ENCODE measurements at places on chromosomes 13 and 19. TPM values are rescaled to one million over a fixed set of nuclear protein-coding genes. Genes with fewer than 3 reads are reported as not detected.

- no peak for DNase-seq
Measured at GRCh38 chr13:87661471-87661870, 9.7 kb upstream of the SLITRK5 start.

DNA sequence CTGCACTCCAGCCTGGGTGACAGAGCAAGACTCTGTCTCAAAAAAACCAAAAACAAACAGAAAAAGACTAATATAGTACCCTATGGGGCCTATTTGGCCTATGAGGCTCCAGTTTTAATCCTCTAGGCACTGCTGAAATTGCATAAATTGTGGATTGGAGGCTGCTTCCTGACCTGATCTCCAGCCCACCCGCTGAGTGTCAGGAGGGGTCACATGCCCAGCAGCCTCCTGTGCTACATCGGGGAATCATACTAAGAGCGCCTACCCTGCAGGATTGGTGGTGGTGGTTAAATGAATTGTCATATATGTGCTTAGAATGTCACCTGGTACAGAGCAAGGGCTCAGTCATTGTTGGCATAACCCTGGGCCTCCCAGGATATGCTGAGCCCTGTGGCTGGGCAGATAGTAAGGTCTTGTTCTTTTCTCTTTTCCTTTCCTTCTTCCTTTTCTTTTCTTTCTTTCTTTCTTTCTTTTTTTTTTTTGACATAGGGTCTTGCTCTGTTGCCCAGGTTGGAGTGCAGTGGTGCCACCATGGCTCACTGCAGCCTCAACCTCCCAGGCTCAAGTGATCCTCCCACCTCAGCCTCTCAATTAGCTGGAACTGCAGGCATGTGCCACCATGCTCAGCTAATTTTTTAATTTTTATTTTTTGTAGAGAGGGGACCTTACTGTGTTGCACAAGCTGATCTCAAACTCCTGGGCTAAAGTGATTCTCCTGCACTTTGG is 31.3 kb downstream of the LTBP4 start:
- DNase-seq: no peak

DNA sequence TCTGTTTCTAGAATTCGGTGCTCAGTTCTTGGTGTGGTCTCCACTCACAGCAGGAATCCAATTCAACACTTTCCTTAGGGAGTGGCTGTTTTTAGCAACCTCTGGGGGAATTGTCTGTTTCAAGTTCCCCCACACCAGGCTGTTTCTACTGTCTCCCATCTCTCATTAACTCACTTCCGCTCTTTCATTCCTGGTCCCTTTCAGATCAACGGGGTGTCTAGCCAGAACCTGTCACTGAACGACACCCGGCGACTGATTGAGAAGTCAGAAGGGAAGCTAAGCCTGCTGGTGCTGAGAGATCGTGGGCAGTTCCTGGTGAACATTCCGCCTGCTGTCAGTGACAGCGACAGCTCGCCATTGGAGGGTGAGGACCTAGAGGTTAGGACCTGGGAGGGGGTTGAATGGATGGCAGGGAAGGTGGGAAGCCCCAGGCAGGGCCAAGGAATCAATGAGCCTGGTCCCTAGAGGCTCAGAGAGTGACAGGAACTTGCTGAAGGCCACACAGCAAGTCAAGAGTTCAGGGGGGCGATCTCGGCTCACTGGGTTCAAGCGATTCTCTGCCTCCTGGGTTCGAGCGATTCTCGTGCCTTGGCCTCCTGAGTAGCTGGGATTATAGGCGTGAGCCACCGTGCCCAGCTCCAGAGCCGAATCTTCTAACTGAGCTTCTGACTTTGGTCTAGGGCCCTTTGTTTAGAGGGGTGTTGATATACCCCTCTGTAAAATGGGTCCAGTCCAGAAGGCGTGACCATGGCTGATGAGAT is 25.5 kb downstream of the TJP3 start:
- DNase-seq: peak; percentile 59

- DNase-seq: peak; percentile 87
Measured at GRCh38 chr13:99228737-99229691, 28.4 kb downstream of the UBAC2 start.

DNA sequence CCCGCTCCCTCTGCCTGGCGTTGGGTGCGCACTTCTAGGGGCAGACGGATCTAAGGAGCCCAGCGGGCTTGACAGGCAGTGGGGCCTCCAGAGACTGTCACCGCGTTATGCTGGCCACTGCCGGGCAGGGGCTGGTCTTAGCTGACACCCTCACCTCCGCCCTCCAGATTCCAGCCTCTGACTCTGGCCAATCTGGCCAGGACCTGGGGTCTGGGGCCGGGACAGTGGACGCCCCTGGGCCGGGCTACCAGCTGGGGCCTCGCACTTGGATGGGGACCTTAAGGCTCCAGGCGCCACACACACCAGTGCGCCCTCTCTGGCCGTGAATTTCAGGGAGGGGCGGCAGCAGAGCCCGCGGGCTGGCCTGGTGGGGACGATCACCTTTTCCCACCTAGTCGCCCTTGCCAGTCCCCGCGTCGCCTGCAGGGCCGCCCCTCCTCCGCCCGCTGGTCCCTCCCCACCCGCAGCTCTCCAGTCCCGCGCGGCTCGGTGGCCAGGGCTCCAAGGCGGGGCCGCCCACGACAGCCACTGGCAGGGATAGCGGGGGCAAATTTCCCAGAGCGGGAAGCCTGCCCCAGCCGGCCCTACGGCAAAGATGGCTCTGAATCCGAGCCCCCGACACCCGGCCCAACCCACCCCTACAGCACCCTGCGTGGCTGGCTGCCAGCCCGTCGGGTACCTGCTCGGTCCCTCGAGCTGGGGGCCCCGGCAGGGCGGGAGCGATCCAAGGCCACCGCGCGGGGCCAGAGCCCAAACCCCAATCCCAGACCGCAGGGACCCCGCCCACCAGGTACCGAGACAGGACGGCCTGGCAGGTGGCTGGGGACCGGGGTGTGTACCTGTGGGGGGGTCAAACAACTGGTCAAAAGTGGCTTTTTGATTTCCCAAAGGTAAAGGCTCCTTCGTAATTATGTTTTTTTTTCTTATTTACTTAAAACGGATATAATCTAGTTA is 6.1 kb upstream of the ZNF98 start:
- peak; percentile 62 for DNase-seq

DNA sequence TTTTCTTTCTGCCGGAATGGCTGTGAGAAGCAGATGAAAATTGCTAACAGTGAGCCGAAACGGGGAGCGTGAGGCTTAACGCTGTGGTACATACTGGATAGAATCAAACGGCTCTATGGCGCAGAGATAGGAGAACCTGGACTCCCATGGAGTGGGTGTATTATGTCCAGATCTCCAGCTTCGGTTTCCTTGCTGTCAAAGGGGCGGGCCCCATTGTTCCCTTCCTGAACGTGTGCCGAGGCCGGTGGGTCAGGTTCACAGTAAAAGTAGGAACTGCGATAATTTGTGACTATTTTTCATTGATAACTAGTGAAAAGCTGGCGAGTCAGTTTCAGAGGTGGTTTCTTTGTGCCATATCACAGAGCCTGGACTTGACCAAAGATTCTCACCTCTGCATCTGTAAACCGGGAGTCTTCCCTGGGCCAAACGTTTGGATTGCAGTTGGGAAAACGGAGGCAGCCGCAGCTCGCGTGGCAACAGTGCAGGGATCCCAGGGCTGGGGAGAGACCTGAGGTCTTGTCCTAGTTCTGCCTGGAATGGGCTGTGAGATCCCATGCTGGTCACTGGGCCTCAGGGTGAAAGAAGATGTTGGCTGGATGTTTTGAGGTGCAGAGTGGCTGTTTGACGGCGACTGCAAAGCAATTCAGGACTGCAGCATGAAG is 752 bp downstream of the RPL18A start:
- DNase-seq: peak; percentile 78

DNA sequence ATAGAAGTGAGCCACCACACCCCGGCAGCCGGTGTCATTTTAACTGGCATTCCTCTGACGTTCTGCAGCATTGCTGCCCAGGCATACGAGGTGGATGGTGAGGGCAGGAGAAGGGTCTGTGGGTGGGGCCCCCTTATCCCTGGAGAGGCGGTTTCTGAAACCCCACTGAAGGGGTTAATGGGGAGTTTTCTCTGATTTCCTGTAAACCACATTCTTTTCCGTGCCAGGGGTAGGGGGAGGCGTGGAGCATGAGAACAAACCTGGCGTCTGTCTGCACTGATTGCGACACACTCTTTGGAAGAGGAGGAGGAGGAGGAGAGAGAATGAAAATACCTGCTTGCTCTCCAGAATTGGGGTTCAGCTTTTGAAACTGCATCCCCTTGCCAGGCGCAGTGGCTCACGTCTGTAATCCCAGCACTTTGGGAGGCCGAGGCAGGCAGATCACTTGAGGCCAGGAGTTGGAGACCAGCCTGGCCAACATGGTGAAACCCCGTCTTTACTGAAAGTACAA is 2.7 kb upstream of the C3 start:
- DNase-seq: peak; percentile 68

DNA sequence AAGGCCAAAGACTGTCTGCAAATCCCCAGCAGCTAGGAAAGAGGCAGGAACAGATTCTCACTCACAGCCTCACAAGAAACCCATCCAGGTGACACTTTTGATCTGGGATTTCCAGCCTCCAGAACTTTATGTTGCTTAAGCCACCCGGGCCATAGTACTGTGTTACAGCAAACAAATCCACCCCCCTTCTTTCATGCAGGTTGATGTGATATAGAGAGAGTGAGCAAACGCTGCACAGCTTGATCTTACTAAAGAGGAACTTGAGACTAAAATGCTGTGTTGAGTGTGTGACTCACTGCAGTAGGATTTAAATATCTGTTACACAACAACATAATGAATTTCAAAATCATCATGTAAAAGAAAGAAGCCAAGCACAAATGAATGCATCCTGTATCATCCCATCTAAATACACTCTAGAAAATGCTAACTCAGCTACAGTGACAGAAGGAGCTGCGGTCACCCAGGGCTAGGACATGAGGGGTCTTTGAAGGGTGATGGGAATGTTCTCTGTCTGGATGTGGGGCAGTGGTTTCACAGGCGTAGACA is 32.2 kb downstream of the RCBTB2 start:
- DNase-seq: peak; percentile 95

DNA sequence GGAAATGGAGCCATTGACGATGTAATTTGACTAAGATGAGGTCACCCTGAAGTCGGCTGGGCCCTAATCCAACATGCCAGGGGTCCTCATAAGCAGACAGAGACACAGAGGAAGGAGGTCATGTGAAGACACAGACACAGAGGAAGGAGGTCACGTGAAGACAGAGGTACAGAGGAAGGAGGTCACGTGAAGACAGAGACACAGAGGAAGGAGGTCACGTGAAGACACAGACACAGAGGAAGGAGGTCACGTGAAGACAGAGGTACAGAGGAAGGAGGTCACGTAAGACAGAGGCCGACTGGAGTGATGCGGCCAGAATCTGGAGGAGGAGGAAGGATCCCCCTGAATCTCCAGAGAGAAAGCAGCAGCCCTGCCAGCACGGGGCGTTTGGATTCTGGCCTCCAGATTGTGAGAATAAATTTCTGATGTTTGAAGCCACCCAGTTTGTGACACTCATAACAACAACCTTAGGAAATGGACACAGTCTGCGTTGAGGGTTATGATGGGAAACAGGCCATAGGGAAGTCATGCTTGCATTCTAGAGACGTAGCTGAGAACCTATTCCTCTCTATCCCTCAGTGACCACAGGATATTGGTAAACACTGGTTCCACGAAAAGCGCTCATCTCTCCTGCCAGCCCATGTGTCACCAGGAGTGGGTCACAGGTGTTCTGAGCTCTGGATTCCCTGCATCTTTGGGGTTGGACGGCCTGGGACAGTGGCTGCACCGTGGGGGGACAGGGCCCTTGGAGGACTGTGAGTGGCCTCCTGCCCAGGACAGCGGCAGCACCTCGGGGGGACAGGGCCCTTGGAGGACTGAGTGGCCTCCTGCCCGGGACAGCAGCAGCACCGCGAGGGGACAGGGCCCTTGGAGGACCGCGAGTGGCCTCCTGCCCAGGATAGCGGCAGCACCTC is 108.5 kb downstream of the SOX1 start:
- no peak for DNase-seq

DNA sequence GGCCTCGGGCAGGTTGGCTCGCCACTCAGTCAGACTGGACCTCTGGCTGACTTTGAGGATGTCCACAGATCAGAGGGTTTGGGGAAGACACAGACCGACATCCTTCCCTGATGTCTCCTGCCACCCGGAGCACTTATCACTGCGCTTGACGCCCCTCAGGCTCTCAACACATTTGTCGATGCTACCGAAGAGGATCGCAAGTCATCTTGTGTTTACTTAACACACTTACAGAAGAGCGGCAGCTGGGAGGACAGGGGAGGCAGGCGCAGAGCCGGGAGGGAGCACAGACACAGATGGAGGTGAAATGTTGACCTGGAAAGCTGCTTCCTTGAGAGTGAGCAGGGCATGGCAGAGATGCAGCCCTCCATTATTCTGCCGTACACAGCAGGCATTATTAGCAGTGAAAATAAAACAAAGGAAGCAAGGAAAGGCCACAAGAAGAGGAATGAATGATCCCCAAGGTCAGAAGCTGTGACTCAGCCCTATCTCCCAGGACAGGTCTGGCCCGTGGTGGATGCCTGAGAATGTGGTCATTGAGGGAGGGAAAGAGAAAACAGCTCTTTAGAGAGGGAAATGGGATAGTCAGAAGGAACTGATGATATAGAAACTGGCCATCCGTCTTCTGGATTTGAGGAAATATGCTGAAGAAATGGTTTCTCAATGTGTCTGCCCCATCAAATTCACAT is 549.5 kb upstream of the ARGLU1 start:
- no peak for DNase-seq

- no peak for DNase-seq
Measured at GRCh38 chr19:10808937-10809649, 26.9 kb downstream of the TMED1 start.

Gene CYP4F2
- total RNA-seq: not detected

Gene ZNF100
- 1.8 TPM for total RNA-seq

Gene CILP2
- 0.88 TPM for total RNA-seq

Gene SHISA7
- not detected for total RNA-seq
